NCI-H1417 (cell line): ENCODE measurements at places on chromosomes 5 and 9.

GRCh38 chr9:93465855-93466254 lies 12.5 kb upstream of the FAM120AOS start:
- no peak for DNase-seq

DNA sequence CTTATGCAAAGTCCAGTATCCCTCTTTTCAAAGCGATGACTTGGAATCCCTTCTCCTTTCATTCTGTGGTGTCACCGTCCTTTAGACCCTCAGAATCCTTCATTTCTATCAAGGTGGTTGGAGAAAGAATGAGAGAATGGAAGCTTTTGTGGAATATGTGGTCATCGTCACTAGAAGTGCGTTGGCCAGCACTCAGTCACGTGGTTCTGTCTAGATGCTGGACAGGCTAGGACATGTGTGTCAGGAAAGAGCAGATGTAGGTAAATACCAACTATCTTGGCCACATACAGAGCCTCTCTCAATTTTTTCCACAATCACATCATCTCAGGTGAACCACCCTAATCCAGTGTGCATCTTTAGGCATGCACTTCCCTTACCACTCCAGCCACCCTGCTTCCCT lies 206.0 kb downstream of the ARRDC3 start:
- DNase-seq = no peak

DNA sequence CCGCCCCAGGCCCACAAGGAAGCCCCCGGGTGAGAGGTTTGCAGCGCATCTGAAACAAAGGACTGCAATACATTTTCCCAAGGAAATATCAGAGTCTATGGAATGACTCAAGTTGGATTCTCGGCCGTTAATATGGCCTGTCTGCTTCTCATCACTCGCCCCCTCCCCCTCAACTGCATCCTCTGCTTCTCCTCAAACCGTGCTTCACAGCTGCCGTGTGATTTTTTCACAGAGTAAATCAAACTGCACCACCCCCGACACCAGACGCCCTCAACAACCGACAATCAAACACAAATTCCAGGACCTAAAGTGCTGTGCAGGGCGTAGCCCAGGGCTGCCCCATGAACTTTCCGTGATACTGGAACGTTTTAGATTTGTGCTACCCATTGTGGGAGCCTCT lies 176.9 kb downstream of the ROR2 start:
- no peak for DNase-seq

DNA sequence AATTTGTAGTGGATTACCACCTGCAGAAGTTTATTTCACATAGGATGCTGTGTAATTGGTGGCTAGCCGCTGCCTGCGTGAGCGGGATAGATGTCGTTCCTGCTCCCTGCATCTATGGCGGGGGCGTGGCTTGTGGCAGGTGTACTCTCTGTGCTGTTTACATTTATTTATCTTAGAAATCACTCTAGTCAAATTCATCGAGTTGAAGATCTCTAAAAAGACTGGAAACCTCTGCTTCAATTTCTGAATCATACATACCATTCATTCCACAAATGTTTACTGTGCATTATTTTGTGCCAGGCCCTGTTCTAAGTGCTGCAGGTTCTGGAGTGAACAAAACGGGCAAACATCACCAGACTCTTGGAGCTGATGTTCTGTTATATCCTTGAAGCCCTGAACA lies 11.9 kb downstream of the ROPN1L start:
- DNase-seq = peak; percentile 42

- DNase-seq = no peak
Measured at GRCh38 chr5:2111569-2112105, 228.9 kb upstream of the IRX4 start.

GRCh38 chr5:88502179-88503040 lies 233.8 kb upstream of the TMEM161B start:
- DNase-seq = peak; percentile 16
